A549 treated with AZD2906 at 1 μM for 4 hours (cell line): ENCODE measurements at places on chromosomes 1 and 21. TPM values are rescaled to one million over a fixed set of nuclear protein-coding genes. Genes with fewer than 3 reads are reported as not detected.

The DSCAM gene
- not detected in 5 replicates for total RNA-seq

The TTC4 gene
- total RNA-seq = 24.5 to 35.3 TPM (median 25.8 TPM) in 5 replicates

The ITLN2 gene
- 0.64 to 0.98 TPM (median 0.83 TPM) in 5 replicates for total RNA-seq

The OR2M3 gene
- not detected in 5 replicates for total RNA-seq

The LCE1E gene
- 0.32 TPM in 1 of 5 replicates, not detected in the others for total RNA-seq

The S100A3 gene
- 110 to 126 TPM (median 119 TPM) in 5 replicates for total RNA-seq

The CNR2 gene
- 0.01 TPM in 1 of 5 replicates, not detected in the others for total RNA-seq

The LHX8 gene
- 0.62 to 1.0 TPM (median 0.93 TPM) in 5 replicates for total RNA-seq
